ENCODE measurements at places on chromosomes 11 and 22.

GRCh38 chr11:35943713-35944502 is at the start of gene LDLRAD3:
TSS of gene LDLRAD3 (plus strand) at chr11:35944062. CDS start at chr11:35944099, 37 bp downstream.
- peak; percentile 91 for DNase-seq

DNA sequence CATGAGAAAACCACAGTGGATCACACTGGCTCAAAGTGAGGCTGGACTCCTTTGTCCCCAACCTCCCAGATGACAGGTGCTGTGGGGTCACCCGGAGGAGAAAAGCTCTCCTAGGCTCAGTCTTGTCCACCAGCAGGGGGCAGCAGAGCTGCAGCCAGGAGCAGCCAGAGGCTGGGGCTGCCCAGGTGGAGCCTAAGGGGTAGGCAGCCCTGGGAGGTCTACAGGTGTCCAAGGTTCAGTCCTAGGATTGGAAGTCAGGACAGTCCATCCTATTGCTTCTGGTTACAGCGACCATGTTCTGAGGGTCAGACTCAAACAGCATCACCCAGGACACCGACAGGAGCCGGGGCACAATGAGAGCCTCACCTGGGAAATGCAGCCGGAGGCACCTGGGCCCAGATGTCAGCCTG is 77.6 kb upstream of the IGLL5 start:
- DNase-seq: peak; percentile 66

DNA sequence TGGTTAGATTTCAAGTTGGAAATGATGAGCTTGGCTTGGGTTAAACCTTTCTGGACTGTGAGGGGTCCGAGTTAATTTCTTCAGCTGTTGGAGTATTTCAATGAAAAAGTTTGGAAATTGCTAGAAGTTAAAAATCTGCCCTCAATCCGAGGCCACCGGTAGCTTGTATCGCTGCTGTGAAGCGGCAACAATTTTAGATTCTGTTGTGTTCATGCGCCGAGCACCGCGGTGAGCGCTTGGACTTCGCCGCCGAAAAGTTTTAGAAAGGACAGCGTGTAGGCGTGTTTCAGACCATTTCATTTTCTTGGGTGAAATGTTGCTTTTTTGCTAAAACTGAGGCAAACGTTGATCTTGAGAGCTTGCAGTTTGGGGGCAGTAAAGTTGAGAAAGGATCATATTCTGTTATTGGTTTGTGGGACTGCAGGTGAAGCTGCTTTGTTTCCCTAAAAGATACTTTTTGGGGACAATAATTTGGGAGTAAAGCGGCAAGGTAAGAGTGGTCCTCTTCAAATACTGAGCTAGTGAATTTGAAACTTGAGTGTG is 928 bp downstream of the FBXO7 start:
- DNase-seq: peak; percentile 45

DNA sequence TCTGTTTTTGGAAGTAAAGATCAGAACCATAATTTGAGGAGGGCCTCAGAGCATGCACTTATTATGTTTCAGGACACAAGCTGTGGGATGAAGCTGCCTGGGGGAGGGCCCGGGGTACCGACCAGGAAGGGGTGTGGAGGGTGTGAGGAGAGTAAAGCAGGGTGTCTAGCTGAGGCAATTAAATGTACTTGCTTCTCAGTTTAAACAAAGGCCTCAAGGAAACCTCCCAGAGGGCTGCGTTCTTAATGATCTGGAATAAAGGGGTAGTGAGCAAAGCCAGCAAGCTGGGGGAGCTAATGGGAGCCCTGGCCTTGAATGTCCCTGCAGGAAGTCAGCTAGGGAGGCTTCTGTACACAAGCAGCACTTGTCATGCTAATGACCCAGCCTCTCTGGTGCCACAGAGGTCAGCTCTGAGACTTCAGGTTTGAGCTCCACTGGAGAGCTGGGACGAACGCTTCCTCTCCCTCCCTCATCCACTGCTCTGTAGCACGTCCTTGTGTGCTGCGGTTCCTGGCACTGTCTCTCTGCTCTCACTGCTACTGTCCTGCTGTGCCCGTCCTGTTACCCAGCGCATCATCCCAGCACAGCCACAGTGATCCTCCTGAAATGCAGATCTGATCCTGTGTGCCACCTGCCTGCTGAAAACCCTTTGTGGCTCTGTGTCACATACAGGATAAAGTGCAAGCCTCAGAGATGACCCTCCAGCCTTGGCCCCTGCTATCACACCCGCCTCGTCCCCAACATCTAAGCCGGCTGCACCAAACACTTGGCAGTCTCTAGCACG is 159.7 kb downstream of the DBX1 start:
- no peak for DNase-seq

DNA sequence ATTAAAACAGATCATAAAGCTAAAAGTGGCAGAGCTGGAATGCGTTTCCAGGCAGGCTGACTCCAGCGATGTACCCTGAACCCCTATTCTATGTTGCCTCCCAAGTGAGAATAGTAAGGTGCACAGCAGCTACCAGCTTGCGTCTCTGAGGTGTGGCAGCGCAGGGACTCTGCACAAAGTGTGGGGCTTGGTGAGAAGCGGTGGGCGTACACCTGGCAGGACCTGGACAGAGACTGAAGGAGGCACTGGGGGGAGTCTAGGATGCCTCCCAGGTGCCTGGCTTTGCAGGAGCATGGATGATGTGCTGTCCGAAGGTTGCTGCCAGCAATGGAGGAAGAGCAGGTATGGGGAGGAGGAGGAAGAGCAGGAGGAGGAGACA is 42.9 kb downstream of the AMPD3 start:
- DNase-seq: no peak

- no peak for DNase-seq
Measured at GRCh38 chr22:35634943-35635540, 13.2 kb upstream of the APOL6 start.

DNA sequence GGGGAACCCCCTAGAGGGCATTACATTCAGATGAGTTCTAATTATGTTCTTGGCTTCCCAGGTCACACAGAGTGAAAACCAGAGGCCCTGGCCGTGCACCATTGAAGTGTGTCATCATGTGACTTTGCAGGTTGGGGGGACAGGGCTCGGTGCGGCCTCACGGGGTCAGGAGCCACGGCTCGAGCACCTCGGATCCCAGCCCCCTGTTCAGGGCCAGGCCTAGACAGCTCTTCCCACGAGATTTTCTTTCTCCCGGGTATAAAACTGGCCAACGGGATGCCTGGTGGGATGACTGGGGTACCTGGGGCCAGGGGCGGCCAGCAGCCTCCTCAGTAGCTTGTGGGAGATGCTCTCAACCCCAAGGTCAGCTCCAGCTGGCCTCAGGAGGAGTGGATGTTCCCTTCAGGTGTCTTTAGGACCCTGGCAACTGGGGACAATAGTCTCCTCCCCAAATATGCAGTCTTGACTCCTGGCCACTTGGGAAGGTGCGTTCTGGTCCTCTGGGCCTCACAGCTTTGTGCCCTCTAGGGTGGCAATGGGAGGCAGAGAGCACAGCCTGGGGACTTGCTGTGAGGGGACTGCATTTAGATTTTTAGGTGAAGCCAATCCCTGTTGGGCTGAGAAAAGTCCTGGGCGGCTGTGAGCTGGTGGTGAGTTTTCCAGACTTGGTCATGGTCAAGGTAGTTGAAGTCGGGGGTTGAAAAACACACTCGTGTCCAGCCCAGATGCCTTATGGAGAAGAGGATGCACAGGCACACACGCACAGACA is 95.6 kb downstream of the KCNQ1 start:
- DNase-seq: no peak

GRCh38 chr11:35050541-35050995 is 88.4 kb upstream of the CD44 start:
- no peak for DNase-seq

DNA sequence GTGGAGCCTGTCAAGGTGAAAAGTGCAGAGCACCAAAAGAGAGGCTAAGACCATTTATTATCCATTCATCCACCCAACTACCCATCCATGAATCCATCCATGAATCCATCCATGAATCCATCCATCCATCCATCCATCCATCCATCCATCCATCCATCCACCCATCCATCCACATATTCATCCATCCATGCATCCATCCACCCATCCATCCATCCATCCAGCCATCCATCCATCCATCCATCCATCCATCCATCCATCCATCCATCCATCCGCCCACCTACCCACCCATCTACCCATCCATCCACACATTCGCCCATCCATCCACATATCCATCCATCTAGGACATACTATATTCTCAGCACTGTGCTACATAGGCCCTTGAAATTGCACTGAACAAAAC is 68.0 kb downstream of the SYN3 start:
- no peak for DNase-seq

DNA sequence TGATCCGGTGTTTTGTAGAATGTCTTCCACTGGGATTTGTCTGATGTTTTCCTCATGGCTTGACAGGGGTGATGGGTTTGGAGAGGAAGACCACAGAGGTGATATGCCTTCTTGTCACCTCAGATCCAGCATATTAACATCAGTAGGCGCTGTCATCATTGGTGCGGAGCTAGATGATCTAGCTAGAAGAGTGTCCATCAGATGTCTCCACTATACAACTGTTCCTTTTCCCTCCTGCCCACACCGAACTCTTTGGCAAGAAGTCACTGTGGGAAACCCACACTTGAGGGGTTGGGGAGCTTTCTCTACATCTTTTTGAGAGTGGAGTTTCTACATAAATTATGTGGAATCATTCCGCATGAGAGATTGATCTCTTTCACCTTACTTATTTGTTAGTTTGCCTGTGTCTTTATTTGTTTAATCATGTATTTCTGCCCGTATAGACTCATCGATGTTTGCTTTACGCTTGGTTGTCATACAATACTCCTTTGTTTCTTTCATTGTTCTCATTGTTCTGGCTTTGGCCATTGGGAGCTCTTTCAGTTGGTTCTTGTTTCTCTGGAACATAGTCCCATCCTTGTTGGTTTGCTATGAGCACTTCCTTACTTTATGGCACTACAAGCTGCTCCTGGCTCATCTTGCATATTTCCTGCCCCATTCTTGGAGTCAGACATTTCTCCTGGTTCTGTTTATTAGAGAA is 1420.3 kb downstream of the BRD1 start:
- DNase-seq: no peak

GRCh38 chr11:123187665-123188507 is 7.2 kb downstream of the CLMP start:
- DNase-seq: no peak

DNA sequence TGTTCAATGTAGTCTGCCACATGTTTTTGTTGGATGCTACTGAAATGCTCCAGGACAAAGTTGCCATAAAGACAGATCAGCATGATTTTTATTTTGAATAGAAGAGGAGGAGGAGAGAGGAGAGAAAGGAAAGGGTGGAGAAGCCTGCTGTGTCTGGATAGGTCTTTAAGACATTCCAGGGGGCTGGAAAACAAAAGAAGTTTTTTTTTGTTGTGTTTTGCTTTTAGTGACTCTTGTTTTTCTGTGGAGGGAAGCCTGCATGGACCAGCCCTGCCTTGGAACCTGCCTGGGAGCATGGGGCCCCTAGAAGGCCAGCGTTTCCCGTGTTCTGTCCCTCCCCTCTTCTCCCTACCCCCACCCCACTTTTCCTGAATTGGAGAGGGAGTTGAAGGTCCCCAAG is 2.3 kb downstream of the TSPAN18 start:
- DNase-seq: no peak

DNA sequence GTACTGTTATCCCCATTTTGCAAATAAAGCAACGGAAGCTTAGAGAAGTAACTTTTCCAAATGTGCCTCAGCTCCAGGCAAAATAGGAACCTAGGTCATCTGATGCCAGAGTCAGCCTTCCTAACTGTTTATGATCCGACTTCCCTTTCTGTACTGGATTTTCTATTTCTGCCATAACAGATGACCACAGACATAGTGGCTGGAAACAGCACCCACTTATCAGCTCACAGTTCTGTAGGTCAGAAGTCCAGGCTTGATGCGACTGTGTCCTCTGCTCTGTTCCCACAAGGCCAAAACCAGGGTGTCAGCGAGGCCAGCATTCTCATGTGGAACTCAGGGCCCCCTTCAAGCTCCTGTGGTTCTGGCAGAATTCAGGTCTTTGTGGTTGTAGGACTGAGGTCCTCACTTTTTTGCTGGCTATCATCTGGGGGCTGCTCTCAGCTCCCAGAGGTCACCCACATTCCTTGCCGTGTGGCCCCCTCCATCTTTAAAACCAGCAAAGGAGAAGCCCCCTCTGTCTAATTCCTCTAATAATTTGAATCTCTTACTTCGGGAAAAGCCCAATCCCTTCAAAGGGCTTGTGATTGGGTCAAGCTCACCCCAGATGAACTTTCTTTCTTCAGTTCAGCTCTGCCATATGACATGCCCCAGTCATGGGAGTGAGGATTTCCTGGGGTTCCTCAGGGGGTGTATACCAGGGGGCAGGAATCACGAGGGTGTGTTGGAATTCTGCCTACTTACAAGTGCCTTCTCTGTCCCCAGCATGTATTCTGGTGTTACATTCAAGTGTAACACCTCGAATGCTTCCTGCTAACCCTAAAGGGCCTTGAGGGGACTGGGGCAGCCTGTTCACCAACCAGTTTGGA is 15.3 kb downstream of the KCNJ5 start:
- no peak for DNase-seq

- no peak for DNase-seq
Measured at GRCh38 chr11:110069158-110069737, 23.9 kb upstream of the ZC3H12C start.

DNA sequence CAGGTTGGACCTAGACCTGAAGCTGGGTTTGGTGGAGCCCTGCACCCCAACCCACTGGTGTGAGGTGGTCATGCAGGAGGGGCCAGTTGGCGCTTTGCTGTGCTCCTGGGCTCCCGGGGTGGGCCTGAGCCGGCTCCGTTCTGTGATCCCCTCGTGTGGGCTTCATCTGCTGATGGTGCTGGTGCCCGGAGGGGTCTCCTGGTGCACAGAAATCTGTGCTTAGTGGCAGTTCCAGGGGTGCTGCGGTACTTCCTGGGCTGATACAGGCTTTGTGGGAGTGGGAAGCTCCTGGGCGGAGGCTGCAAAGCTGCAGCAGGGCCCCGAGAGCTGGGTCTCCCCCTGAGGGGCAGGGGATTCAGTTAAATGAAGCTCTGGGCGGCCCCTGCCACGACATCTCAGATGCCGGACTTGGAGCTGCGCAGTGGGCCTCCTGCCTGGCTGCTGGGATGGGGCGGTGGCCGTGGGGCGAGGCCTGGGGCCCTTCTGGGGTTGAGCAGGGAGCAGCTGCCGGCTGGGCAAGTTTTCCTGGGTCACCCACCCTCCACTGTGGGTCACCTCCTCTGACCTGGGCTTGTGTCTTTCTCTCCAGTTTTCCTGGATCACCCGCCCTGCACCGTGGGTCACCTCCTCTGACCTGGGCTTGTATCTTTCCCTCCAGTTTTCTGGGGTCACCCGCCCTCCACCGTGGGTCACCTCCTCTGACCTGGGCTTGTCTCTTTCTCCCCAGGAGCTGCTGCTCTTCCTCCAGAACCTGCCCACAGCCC is 410.5 kb downstream of the TBC1D22A start:
- DNase-seq: no peak

GRCh38 chr22:46848197-46848596 is 85.7 kb downstream of the TBC1D22A start:
- DNase-seq: peak; percentile 5

Data from D341Med (cell line).